ENCODE measurements at places on chromosomes 3 and 15.

DNA sequence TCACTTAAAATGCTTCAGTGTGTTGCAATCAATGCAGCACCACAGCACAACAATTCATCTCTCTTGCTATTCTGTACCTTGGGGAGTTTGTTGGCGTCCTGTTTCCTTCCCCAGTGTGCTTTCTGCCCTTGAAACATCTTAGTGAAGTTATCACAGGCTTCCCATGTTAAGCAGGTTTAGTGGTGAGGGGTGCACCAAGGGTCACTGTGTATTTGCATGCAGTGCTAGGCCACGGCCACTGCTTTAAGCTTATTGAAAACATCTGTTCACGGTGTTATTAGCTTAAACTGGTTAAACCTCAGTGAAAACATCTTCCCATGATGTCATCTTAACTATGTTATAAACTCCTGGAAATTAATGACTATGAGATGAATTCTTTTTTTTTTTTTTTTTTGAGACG, 217.3 kb upstream of the GOLIM4 start:
- no peak for DNase-seq

DNA sequence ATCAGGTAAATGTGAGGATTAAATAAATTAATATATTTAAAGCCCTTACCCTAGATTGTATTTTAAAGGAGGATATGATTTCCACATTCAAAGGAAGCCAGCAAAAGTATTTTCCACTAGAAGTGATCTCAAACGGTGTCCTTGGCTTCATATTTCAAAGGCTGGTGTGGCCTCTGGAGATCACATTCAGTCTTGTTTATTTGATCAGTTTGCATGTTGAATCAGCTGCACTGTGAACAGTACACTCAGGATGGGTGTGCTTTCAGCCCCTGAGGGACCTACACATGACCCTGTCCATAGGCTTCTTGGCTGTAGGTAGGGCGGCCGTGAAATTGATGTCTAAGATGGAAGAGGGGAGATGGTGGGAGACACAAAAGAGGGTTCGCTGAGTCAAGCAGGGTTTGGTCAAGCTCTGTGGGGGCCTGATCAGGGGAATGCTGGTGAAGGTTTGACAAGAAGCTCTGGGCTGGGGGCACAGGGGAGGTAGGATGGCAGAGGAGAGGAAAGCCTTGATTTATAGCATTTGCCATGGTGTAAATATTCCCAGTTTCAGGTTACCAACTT, 21.9 kb downstream of the CYP8B1 start:
- no peak for DNase-seq

- no peak for DNase-seq
Measured at GRCh38 chr3:47096959-47097358, 67.0 kb downstream of the SETD2 start.

DNA sequence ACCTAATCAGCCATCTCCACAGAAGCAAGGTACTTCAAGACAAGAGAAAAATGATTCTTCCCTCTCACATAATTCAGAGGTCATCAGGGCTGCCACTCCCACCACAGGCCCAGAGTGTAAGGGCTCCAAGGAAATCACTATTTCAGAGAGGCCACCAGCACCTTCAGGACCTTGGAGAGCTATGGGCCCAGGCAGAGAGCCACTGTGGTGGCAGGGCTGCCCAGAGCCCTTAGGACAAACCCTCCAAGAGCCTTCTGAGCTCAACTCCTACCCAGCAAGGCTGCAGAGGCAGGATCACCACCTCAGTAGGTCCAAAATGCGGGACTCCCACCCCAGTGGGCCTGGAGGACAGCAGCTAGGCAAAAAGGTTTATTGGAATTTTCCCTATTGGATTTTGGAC, 17.9 kb upstream of the FAN1 start:
- no peak for DNase-seq

DNA sequence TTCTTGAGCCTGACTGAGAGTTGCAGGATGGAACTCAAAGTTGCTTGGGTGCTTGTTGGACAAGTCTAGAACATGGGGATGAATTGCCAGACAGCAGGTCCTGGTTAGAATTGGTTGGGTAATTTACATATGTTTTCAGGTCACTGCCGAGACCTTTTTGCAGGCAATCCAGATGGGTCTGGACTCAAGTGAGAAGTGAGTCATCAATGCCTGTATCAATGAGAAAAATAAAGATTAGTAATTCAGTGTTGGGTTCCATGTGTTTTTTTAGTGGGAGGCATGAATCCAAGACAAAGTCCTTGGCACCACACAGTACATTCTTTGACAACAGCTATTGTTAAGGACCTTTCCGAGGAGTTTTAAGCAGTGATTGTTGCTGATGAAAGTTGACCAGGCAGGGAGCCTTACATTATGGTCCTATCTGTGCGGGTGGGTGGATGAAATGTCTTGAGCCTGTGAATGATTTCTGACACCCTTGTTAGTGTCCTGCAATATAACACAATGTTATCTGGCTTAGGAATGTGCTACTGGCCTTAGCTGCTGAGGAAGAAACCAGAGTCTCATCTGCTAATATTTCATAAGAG, 77.7 kb downstream of the CRYGS start:
- no peak for DNase-seq
